Mesenteric fat pad (tissue), 1 donor: ENCODE measurements at places on chromosomes 2 and 18. TPM values are rescaled to one million over a fixed set of nuclear protein-coding genes. Genes with fewer than 3 reads are reported as not detected.

TAF4B gene
- total RNA-seq = 4.9 TPM

INHBB gene
- total RNA-seq = 54.8 TPM

RETSAT gene
- total RNA-seq = 554 TPM

MRPL19 gene
- total RNA-seq = 53.1 TPM

ERBB4 gene
- 0.45 TPM for total RNA-seq

UGT1A5 gene
- total RNA-seq = not detected

HTRA2 gene
- total RNA-seq = 35.8 TPM

FBXO36 gene
- 3.0 TPM for total RNA-seq
